ENCODE measurements at places on chromosomes 1 and 21.

DNA sequence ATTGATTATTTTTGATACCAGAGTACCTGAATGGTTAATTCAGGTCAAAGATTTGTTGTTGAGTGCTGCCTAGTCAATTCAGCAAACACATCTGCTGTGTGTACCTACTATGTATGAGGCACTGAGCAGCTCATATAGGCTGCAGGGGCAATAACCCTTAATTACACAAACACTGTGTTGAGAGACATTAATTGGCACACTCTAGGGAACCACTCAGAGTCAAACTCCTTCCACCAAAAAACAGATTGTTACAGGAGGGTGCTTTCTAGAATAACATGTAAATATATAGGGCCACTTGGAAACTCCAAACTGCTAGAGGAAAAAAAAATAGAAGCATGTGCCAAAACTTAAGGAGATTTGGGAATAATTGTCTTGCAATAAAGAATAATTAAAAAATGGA, 31.3 kb downstream of the UBE2U start:
- no peak for DNase-seq

- DNase-seq = no peak
Measured at GRCh38 chr1:98723574-98723973, 62.1 kb downstream of the SNX7 start.

DNA sequence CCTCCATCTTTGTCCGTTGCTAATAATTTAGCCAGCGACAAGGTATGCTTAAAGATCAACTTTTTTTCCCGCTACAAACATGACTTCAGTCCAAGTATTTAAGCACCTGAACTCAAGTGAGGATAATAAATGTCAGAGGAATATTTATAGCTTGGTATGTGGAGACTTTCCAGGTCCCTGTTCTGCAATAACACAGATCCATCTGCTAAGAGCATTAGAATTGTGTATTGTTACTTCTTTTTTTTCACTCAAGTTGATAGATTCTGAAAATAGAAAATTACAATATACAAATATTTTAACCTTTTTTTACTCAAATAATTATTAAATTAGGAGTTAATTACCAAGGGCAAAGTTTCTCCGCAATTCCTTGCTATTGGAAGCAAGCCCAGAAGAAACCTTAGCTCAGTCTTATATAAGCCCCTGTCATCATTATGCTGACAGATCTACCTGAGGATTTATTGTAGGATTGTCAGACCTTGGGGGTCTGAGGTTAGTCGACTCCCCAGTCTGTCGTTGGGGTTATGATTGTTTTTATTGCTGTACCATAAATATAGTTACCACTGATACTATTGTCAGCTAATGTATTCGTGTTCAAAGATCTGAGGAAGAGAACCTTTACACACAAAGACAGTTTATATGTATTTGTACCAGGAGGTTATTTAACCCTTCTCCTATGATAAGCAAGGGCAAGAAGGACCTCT, 337.9 kb downstream of the TBX15 start:
- DNase-seq = no peak

GRCh38 chr1:235339746-235340145, 11.4 kb downstream of the GGPS1 start:
- DNase-seq = no peak

DNA sequence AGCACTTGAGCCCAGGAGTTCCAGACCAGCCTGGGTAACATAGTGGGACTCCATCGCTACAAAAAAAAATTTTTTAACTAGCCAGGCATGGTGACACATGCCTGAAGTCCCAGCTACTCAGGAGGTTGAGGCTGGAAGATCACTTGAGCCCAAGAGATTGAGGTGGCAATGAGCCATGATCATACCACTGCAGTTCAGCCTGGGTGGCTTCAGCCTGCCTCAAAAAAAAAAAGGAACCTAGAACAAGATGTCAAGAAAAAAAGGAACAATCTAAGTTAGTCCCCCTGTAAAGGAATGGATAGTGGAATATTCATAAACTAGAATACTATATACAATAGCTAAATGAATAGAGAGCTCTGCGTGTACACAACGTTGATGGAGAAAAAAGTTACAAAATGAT, 14.4 kb downstream of the NSL1 start:
- no peak for DNase-seq

- DNase-seq = no peak
Measured at GRCh38 chr1:10211805-10212410, 1.5 kb downstream of the KIF1B start.

GRCh38 chr1:43345120-43345519, 7.5 kb downstream of the MPL start:
- no peak for DNase-seq

- no peak for DNase-seq
Measured at GRCh38 chr1:228164561-228165371, 838 bp upstream of the IBA57 start.

- DNase-seq = peak; percentile 57
Measured at GRCh38 chr1:181089676-181090544, 1.4 kb downstream of the IER5 start.

DNA sequence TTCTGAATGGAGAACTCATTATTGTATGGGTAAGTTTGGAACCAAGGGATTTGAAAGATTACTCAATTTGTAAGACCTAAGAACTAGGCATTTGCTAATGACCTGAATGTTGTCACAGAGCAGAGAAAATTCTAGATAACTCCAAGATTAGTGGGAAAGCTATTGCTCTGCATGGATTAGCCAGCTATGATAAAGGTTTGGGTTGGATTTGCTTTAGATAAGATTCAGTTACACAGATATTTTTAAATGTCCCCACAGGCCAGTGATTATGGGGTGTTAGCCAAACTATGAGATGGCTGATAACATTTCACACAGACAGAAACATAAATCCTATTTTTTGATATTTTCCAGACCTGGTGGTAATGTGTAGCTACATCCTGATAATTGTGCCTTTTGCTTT, 88.2 kb downstream of the NTPCR start:
- DNase-seq = no peak

DNA sequence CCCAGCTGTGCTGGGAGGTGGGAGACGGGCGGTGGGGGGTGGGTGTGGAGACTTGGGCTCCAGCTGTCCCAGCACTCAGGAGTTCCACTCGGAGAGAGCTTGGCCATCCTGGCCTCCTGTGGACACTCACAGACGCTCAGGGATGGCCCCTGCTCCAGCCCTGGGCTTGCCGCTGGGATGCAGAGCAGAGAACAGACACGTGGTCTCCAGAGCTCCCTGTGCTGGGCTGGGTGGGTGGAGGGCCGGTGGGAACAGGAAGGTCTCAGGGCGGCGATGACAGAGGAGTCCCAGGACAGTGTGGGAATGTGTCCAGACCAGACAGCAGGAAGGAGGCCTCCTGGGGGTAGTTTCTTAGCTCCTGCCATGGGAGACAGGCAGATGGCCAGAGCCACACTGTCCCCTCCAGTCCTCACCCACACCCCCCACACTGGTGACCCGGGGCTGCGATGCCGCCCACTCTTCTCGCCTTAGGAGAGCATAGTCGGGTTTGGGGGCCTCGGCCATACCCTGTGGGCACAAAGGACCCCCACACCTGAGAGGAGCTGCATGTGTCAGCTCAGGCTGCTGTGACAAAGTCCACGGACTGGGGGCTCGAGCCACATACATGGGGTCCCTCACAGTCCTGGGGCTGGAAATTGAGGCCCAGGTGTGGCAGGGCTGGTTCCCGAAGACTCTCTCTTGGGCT, 2.0 kb downstream of the KRTAP10-9 start:
- DNase-seq = no peak

DNA sequence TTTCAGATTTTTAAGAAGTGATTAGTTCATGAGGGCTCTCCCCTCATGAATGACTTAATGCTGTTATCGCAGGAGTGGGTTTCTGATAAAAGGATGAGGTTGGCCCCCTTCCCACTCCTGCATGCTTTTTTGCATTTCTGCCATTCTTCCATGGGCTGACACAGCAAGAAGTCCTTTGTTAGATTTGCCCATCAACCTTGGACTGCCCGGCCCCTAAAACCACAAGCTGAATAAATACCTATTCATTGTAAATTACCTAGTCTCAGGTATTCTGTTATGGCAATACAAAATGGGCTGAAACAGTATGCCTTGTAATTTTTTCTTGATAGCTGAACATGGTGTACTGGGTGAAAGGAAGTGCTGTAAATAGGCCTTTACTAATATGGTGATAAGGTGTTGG, 72.7 kb upstream of the DPH5 start:
- DNase-seq = no peak

DNA sequence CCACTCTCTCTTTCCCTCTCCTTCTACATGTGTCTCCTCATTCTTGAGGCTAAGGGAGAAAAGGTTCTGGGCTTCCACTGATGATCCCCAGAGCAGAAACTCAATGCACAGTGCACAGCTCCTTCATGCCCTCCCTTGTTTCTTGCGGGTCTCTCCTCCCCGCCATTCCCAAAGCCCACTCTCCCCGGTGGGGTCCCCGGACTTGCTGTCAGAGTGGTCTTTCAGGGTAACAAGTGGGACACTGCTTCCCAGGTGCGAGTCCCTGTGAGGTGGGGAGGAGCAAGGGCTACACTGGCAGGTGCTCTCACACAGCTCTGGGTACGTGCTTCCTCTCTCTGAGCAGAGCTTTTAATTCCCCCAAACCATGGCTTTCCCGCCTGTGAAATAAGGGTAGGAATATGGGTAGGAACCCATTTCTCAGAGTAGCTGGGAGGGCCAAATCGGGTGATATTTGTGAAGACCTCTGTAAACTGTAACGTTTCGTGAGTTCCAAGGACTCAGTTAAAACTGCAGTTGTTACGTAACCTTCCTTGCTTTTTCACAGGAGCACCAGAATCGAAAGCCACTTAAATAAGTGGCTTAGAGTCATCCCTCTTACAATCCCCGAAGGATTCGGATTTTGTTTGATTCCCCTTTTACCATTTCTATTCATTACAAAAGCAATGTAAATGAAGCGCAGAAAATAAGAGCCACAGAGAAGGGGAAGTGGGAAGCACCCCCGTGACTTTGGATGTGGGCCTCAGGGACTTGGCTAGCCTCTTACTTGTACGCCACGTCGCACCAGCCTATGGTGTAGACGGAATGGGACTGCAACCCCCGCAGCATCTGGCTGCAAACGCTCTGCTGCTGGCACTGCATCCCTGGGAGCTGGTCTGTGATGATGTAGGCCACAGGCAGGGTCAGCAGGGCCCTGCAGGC, 6.2 kb downstream of the PGLYRP3 start:
- DNase-seq = no peak

DNA sequence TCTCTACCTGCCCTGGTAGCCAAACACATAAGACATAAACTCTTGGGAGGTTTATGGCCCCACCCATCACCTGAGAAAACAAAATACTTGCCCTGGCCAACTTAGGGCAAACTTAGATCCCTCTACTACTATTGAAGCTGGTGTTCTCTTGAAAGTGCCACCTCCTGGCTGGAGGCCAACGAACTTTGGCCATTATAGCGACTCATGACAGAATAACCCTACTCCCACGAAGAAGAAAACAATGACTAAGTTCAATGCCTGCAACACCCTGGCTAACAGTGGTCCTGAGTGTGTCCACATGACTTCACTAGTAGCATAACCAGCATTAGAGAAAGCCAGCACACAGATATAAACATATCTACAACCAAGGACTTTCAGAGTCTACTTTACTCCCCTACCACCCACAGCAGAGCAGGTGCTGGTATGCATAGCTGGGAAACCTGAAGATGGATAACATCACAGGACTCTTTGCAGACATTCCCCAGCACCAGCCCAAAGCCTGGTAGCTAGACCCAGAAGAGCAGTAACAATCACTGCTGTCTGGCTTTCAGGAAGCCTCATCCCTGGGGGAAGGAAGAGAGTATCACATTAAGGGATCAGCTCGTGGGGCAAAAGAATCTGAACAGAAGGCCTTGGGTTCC, 81.0 kb downstream of the SLC30A10 start:
- DNase-seq = no peak

GRCh38 chr1:36528361-36529349, 45.9 kb upstream of the CSF3R start:
- DNase-seq = no peak

GRCh38 chr1:112457241-112457640, 51.5 kb upstream of the WNT2B start:
- no peak for DNase-seq

DNA sequence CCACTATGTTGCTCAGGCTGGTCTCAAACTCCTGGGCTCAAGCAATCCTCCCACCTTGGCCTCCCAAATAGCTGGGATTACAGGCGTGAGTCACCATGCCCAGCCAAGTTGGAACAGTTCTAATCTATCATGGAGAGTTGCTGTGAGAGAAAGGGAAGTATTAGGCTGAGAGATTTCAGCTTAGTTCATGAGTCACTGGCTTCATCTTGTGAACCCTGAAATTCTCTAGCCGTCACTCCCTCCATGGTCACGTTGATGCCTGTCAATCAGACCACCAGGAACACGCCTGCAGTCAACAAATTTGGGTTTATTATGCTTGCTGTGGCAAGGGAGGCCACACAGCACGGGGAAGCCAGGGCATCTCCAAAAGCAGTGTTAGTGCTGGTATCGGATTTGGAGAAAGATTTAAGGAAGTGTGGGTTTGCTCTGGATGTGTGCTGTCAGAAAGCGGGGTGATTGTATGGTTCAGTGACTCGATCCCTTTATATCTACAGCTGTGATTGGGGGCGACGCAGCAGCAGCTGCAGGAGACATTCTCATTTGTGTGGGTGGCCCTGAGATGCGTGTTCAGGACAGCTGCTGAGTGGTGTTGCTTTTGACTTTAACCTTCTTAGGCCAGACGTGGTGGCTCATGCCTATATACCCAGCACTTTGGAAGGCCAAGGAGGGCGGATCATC, 18.7 kb downstream of the UQCRHL start:
- DNase-seq = no peak

DNA sequence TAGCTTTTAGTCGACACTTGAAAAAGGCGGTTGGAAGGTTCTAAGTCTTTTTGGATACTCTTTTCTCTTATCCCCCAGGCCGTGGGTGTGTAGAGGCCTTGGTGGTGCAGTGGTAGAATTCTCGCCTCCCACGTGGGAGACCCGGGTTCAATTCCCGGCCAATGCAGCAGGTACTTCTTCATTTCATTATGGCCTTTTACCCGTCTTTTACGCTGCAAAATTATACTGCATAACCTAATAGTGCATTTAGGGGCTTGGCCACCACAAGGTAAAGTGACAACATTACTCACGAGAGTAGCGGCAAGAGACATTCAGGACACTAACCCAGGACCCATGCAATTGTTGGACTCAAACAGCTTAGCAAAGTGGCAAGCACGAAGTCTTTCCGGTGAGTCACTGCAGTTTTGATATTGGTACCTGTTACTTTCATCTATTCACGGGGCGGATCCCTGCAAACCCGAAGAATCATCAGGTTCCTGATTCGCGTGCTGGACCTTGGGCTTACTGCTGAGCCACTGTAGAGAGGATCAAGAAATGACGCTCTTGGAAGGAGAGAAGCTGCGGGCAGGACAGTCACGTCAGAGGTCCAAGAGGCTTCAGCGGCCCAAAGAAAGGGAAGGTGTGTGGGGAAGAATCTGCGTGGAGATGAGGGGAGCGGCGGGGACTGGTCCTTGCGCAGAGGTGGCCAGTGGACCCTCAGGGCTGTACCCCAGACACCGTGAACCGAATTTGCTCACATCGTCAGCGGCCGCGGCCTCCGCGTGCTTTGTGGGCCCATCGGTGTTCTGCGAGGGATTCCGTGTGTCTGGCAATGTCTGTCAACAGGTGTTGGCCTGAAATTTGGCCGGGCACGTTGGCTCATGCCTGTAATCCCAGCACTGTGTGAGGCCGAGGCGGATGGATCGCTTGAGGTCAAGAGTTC, 12.9 kb upstream of the RNU1-4 start:
- DNase-seq = peak; percentile 43

- DNase-seq = no peak
Measured at GRCh38 chr1:3258386-3259003, 189.5 kb downstream of the PRDM16 start.
